ENCODE measurements at places on chromosomes 6 and 20.

- H3K4me1 ChIP-seq: peaks cover 7% of the 10 kb centered on the region
- no peak overlapping the region for H3K4me3 ChIP-seq
Observed at GRCh38 chr6:118720125-118720473, 68.7 kb upstream of the CEP85L start.

- H3K4me3 ChIP-seq: no peak overlapping the region
- H3K27me3 ChIP-seq: no peaks in the 10 kb centered on the region
- DNase-seq: no peak
Observed at GRCh38 chr6:36389353-36389752, 1.9 kb upstream of the ETV7 start.

- no peak for DNase-seq
- no peak overlapping the region for H3K27ac ChIP-seq
- no peaks in the 10 kb centered on the region for H3K27me3 ChIP-seq
- no peaks in the 10 kb centered on the region for H3K36me3 ChIP-seq
- H3K4me1 ChIP-seq: peaks cover 33% of the 10 kb centered on the region
Observed at GRCh38 chr20:49694450-49695071, 19.1 kb downstream of the B4GALT5 start.

DNA sequence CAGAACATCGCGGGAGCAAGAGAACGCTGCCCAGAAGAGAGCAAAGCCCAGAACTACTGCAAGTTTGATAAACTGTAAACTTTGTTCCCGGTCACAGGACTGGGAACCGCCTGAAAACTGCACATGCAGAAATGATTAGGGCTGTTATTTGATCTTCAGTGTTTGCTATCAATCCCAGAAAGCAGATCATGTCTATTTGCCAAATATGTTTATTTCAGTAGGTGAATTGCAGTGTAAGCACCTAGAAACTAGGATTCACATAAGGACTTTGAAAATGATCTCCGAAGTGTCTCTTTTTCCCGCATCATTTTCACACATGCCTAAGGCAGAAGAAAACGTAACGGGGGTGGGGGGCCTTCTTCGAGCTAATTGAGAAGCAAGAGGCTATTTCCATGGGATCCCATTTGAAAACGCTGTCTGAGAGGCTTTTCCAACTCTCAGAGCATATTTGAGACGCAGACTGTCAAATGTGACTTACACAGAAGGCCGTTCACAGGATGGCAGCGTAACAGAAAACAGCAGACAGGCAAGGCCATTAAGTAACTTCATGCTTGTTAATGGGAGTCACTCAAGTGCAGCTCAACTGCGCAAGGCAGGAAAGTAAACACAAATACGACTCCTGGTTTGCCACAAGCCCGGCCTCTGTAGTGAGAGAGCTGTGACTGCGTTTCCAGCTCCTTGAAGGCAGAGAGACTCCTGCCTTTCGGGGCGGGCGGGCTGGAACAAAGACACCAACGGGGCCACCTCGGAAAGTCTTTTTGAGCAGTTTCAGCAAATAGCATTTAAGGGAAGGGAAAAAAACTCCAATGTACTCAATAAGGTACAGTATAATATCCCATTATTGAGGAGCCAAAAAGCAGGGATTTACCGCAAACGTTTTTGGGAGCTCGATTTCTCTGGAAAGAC, 144.7 kb upstream of the ZNF217 start:
- H3K4me1 ChIP-seq: peaks cover 32% of the 10 kb centered on the region
- DNase-seq: peak; percentile 79
- H3K27ac ChIP-seq: peak overlapping the region; percentile 62

DNA sequence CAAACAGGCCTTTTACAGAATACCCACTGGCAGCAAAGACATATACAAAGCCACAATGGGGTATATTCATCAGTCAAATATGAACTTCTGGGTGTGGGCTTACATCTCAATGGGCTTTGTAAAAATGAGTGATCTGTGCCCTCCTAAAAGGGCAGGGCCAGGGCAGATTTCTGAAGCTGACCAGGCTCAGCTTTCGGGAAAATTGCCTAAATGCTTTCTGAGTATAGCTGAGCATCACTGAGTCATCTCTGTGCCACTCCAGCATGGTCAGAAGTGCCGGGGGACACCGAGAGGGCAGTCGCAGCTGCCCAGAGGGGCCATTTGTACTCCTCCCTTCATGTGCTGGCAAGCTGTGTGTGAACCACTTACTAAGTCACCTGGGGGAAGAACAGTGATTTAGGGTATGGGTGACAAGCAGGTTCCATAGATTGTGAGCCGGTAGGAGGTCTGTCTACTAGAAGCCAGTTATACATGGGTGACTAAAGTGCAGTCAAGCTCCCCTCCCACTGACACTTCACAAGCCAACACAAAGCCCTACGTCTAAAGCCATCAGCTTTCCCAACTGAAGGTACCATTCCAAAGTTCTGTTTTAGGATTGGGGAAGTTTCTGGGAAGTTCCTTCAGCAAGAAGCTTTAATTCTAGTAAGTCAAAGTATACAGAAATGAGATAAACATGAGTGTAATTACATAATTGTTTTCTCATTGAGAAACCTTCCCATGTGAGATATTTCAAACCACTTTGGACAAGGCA, 147.6 kb upstream of the TAB2 start:
- H3K4me3 ChIP-seq: no peak overlapping the region
- H3K27ac ChIP-seq: no peak overlapping the region
- H3K36me3 ChIP-seq: no peaks in the 10 kb centered on the region
- no peak for DNase-seq

GRCh38 chr6:137870744-137871247, 3.7 kb downstream of the TNFAIP3 start:
- peaks cover 20% of the 10 kb centered on the region for H3K4me1 ChIP-seq
- no peak for DNase-seq
- H3K36me3 ChIP-seq: no peaks in the 10 kb centered on the region
- H3K4me3 ChIP-seq: no peak overlapping the region
- peak overlapping the region; percentile 17 for H3K27ac ChIP-seq

- H3K27ac ChIP-seq: no peak overlapping the region
- DNase-seq: no peak
Observed at GRCh38 chr6:93337014-93337413, 82.3 kb downstream of the EPHA7 start.

- no peaks in the 10 kb centered on the region for H3K27me3 ChIP-seq
- no peaks in the 10 kb centered on the region for H3K4me1 ChIP-seq
- no peaks in the 10 kb centered on the region for H3K36me3 ChIP-seq
- no peak overlapping the region for H3K4me3 ChIP-seq
- no peak overlapping the region for H3K27ac ChIP-seq
- DNase-seq: no peak
Observed at GRCh38 chr6:155628306-155628705, 172.7 kb upstream of the NOX3 start.

DNA sequence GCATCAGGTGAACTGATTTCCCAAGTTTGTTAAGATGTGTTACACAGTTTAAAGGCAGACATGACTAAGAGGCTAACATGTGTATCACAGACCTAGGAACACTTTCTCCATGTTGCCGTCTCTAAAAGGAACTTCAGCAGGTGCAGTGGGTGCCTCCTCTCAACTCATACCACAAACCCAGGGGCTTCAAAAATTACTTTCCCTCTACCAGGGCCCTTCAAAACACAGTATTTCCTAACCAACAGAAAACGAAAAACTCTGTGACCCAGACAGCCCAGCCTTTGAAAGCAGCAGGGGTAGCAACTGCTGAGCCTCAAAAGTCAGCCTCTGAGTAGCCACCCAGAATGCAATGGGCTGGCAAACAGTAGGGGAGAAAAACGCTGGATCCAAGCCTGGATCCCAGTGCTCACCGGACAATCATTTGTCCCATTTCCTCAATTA, 28.5 kb downstream of the B4GALT5 start:
- no peaks in the 10 kb centered on the region for H3K36me3 ChIP-seq
- no peak overlapping the region for H3K4me3 ChIP-seq
- no peak for DNase-seq
- H3K27ac ChIP-seq: peak overlapping the region; percentile 56
- no peaks in the 10 kb centered on the region for H3K27me3 ChIP-seq
- H3K4me1 ChIP-seq: peaks cover 35% of the 10 kb centered on the region

DNA sequence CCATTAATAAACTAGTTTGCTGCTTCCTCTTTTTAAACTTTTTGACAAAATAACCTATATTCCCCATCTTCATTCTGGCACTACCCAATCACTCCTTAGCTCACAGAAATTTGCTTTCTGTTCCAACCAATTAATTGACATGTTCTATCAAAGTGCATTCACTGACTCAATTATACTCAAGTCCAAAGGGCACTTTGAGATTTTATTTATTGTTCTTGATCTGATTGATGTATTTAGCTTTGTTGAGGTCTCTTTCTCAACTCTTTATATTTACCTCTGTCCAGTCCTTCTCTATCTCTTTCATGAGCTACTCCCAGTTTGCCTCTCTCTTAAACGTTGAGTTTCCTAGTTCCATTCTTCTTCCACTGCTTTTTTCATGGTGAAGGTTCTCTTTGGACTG, 104.4 kb upstream of the TENT5A start:
- H3K27me3 ChIP-seq: no peaks in the 10 kb centered on the region
- no peaks in the 10 kb centered on the region for H3K36me3 ChIP-seq
- no peak for DNase-seq
- H3K4me1 ChIP-seq: no peaks in the 10 kb centered on the region

DNA sequence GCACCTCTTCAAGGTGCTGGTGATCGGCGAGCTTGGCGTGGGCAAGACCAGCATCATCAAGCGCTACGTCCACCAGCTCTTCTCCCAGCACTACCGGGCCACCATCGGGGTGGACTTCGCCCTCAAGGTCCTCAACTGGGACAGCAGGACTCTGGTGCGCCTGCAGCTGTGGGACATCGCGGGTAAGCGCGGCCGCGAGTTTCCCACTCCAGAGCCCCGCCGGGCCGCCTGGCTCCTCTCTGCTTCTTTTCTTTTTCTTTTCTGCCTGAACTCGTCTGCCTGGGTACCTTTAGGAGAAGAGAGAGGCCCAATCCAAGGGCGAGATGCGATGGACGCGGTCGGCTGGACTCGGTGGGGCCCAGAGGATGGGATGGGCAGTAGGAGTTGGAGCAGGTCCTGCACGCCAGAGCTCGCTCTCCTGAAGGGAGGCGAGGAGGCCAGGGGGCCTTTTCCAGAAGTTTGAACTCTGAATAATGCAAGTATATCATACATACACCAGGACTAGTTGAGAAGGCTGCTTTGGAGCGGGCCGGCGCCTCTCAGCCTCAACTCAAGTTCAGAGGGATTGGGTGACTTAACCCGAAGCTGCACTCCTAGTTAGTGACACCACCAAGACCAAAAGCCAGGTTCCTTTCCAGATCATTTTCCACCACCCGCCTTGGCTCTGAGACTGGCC, 445 bp downstream of the RAB32 start:
- H3K4me1 ChIP-seq: peaks cover 11% of the 10 kb centered on the region
- H3K4me3 ChIP-seq: peak overlapping the region; percentile 80
- no peaks in the 10 kb centered on the region for H3K27me3 ChIP-seq
- peak; percentile 57 for DNase-seq
- peak overlapping the region; percentile 97 for H3K27ac ChIP-seq

GRCh38 chr6:134626589-134626988, 308.7 kb upstream of the SGK1 start:
- no peak overlapping the region for H3K27ac ChIP-seq
- DNase-seq: no peak
- no peaks in the 10 kb centered on the region for H3K4me1 ChIP-seq

GRCh38 chr6:135195041-135195440, 13.9 kb downstream of the MYB start:
- no peaks in the 10 kb centered on the region for H3K36me3 ChIP-seq
- no peaks in the 10 kb centered on the region for H3K27me3 ChIP-seq
- H3K27ac ChIP-seq: no peak overlapping the region
- H3K4me3 ChIP-seq: no peak overlapping the region

DNA sequence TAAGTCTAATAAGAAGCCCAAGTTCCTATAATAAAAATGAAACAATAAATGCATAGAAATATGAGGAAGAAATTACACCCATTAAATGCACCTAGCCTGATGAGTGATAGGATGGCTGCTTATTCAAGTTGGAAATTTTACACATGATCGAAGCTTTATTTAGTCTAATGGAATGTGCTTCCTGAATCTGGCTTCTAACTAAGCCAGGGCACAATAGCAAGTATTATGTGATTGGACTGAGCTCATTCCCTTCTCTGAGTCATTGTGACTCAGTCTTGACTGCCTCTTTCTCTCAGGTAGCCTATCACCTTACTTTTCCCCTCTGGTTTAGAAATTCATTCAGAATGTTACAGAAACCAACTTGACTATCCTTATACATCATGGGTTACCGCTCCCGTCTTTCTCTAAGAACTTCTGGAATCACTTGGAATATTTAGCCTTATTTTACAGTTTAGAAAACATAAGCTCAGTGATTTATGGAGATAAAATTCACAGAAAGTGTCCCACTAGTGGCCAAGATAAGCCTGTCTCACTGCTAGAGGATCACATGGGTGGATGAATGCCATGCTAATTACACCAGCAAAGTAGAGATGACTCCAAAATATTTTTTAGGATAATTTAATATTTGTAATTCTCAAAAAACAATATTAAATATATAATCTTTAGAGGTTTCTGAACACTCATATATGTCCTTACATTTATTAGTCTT, 505.3 kb upstream of the JAG1 start:
- no peak for DNase-seq
- H3K27ac ChIP-seq: no peak overlapping the region
- H3K4me3 ChIP-seq: no peak overlapping the region
- H3K27me3 ChIP-seq: no peaks in the 10 kb centered on the region
- H3K36me3 ChIP-seq: no peaks in the 10 kb centered on the region

GRCh38 chr6:111651185-111652034, 45.7 kb upstream of the TRAF3IP2 start:
- no peak for DNase-seq
- H3K27ac ChIP-seq: no peak overlapping the region
- no peaks in the 10 kb centered on the region for H3K4me1 ChIP-seq
- H3K36me3 ChIP-seq: no peaks in the 10 kb centered on the region
- no peaks in the 10 kb centered on the region for H3K27me3 ChIP-seq

DNA sequence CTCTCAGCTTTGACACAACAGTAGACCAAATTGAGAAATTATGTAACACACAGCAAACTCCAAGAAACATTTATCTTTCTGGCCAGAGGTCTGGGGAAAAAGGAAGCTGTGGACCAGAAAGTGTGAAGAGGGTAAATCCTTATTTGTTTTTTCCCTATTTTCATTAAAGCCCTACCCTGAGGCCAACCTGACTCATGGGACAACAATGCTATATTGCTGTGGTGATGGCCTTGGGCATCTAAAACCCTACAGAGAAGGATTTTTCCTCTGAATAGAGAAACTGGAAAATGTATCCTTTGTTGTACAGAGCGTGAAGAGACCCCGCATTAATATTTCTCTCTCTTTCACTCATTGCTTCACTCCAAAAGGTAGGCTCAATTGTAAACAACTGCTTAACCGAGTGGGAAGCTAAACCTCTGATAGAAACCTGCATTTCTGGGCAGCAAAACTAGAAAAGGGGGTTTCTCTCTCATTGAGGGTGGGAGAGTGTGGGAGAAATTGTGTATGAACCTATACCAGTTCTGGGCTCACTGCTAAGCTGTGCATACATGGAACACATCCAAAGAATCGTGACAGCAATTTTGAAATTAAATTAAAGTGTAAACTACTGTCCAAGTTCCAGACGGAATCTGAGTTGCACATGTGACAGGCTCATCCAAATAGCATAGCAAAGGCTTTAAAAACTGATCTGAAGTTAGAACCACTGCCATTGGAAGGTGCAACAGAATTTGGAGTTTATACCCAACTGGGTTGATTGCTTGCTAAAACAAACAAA, 175.5 kb downstream of the CLVS2 start:
- H3K4me3 ChIP-seq: no peak overlapping the region
- DNase-seq: no peak
- H3K27me3 ChIP-seq: no peaks in the 10 kb centered on the region
- H3K4me1 ChIP-seq: no peaks in the 10 kb centered on the region
- H3K36me3 ChIP-seq: no peaks in the 10 kb centered on the region

- DNase-seq: no peak
- H3K27me3 ChIP-seq: no peaks in the 10 kb centered on the region
- no peaks in the 10 kb centered on the region for H3K36me3 ChIP-seq
- H3K4me3 ChIP-seq: no peak overlapping the region
- H3K27ac ChIP-seq: no peak overlapping the region
Observed at GRCh38 chr6:3644739-3645012, 106.8 kb downstream of the PXDC1 start.
